Testis (tissue), 5 donors: ENCODE measurements at places on chromosomes 3 and 15. TPM values are rescaled to one million over a fixed set of nuclear protein-coding genes. Genes with fewer than 3 reads are reported as not detected.

- H3K4me3 ChIP-seq, result no peak overlapping the region
- no peaks in the 10 kb centered on the region for H3K27me3 ChIP-seq
- no peaks in the 10 kb centered on the region for H3K36me3 ChIP-seq
Measured at GRCh38 chr3:13215940-13216546, 142.8 kb upstream of the IQSEC1 start.

GRCh38 chr3:153901991-153902390 lies 219.2 kb upstream of the ARHGEF26 start:
- H3K27ac ChIP-seq, result no peak overlapping the region
- no peaks in the 10 kb centered on the region for H3K27me3 ChIP-seq
- no peaks in the 10 kb centered on the region for H3K4me1 ChIP-seq
- no peak for DNase-seq

GRCh38 chr3:48621461-48621869 lies at the start of gene TMEM89:
TMEM89 (minus strand) TSS chr3:48621769; CDS start chr3:48621756, 13 bp downstream.
- no peaks in the 10 kb centered on the region for H3K36me3 ChIP-seq
- DNase-seq, result no peak
- H3K4me1 ChIP-seq, result no peaks in the 10 kb centered on the region
- no peak within 1 kb of the TSS for H3K4me3 ChIP-seq
- no peaks in the 10 kb centered on the region for H3K27me3 ChIP-seq

- no peaks in the 10 kb centered on the region for H3K4me1 ChIP-seq
- no peaks in the 10 kb centered on the region for H3K36me3 ChIP-seq
- no peaks in the 10 kb centered on the region for H3K27me3 ChIP-seq
- no peak overlapping the region for H3K4me3 ChIP-seq
- no peak for DNase-seq
- H3K27ac ChIP-seq, result no peak overlapping the region
Measured at GRCh38 chr3:125382298-125382697, 7.2 kb upstream of the ZNF148 start.

DNA sequence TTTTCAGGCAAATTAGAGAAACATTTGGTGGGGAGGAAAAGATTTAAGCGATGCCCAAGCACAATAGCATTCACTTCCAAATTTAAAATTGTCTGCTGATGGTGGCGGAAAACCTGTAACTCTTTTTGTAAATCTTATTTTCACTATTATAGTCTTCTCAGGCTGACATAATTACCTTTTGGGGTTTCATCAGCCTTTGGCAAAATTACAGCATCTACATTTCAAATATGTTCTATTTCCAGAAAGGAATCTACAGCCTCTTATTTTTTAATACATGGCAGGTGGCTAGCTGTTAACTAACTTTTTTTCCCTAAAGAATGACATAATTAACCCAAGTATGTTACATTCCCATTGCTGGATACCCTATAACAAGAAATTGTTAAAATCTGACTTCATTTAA lies 391.5 kb upstream of the CCDC54 start:
- no peak overlapping the region for H3K4me3 ChIP-seq
- no peaks in the 10 kb centered on the region for H3K36me3 ChIP-seq
- no peaks in the 10 kb centered on the region for H3K27me3 ChIP-seq
- no peak for DNase-seq

DNA sequence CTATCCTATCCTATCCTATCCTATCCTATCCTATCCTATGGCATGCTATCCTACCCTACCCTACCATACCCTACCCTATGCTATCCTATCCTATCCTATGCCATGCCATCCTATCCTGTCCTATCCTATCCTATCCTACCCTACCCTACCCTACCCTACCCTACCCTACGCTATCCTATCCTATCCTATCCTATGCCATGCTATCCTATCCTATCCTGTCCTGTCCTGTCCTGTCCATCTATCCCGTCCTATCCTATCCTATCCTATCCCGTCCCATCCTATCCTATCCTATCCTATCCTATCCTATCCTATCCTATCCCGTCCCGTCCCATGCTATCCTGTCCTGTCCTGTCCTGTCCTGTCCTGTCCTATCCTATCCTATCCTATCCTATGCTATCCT lies 57.4 kb downstream of the SLC6A11 start:
- H3K4me3 ChIP-seq, result no peak overlapping the region
- no peak overlapping the region for H3K27ac ChIP-seq
- H3K4me1 ChIP-seq, result no peaks in the 10 kb centered on the region

GPR160 gene
- 4.2 TPM for total RNA-seq

GRCh38 chr3:61358364-61358763 lies 107.1 kb upstream of the FHIT start:
- no peak overlapping the region for H3K27ac ChIP-seq
- no peaks in the 10 kb centered on the region for H3K36me3 ChIP-seq
- H3K27me3 ChIP-seq, result no peaks in the 10 kb centered on the region
- no peak overlapping the region for H3K4me3 ChIP-seq
- no peaks in the 10 kb centered on the region for H3K4me1 ChIP-seq

- DNase-seq, result peak; percentile 88
- peak overlapping the region; percentile 33 for H3K4me3 ChIP-seq
- H3K27ac ChIP-seq, result no peak overlapping the region
Measured at GRCh38 chr3:14508966-14509795, 31.0 kb downstream of the GRIP2 start.

SCAANT1 gene
- not detected for total RNA-seq

GPR87 gene
- not detected for total RNA-seq
